ENCODE measurements at places on chromosomes 16 and 17.

DNA sequence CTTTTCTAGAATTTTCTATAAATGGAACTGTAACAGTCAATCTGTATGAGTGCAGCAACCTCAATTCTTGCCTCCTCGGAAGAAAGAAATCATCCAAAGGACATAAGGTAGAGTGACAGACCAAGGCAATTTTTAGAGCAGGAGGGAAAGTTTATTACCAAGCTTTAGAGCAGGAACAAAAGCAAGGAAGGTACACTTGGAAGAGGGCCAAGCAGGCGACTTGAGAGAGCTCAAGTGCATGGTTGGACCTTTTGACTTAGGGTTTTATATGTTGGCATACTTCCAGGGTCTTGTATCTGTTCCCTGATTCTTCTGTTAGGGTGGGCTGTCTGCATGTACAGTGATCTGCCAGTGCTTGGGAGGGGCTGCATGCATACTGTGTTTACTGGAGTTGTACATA lies 50.3 kb downstream of the SCNN1G start:
- DNase-seq, result no peak

GRCh38 chr17:12974005-12974531 lies 43.8 kb downstream of the ELAC2 start:
- DNase-seq, result peak; percentile 22

DNA sequence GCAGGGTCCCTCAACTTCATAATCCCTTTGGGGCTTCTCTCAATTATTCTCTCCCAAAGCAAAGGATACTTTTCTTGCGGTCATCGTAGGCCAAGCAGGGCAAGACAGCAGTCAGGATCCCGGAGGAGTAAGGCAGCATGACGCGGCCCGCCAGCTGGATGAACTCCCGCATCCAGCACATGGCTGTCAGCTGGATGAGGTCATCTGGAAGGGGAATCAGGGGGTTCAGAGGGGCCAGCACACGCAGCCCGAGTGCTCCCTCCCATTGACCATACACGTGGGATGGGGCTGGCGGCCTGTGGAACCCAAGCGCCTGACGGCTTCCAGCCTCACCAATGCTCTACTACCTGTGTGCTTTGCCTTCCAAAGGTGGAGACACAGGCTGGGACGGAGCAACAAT lies 19.2 kb downstream of the VAC14 start:
- DNase-seq, result no peak

DNA sequence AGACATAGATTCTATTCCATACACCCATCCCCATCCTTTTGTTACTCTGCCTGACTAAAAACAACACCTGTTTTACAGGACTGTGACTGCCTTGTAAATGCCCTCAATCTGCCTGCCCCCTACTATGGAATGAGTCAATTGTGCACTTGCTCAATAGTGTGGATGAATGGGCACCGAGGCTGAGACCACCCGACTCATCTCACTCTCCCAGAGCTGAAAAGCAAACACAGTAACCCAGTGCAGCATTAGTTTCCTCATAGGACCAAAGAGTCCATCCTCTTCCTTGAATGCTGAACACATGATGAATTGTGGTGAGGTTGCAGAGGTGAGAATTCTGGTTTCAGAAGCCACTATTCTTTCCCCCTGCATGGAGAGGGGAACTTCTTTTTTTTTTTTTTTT lies 233.7 kb downstream of the ZFHX3 start:
- DNase-seq, result no peak

All from AG08395 (cell line).